GM12864 (cell line): ENCODE measurements at places on chromosomes 1 and 21.

DNA sequence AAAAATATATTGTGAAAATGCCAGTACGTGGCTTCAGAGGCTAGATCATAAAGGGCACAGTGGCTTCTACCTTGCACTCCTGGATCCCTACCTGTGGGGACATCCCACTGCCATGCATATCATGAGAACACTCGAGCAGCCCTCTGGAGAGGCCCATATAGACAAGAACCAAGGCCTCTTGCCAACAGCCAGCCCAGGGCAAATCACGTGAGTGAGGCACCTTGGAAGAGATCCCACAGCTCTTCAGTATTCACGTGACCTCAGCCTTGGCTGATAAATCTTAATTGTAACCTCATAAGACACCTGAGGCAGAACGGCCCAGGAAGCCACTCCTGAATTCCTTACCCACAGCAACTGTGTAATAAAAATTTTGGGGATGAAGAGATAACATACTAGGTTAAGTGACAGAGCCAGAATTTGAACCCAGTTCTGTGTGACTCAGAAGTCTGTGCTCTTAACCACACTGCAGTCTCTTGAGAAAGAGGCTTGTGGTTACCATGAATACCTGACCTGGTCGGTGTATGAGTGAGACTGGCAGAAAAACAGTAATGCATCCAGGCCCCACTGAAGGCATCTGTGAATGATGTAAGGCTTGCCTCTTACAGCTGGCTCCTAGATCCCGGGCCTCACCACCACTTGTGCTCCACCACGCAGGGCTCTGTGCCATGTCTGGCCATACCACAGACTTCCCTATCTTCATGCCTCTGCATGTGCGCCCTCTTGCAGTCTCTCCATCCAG, 6.9 kb upstream of the A3GALT2 start:
- DNase-seq = no peak

GRCh38 chr1:193060938-193061337, 1.5 kb downstream of the RO60 start:
- DNase-seq = no peak

DNA sequence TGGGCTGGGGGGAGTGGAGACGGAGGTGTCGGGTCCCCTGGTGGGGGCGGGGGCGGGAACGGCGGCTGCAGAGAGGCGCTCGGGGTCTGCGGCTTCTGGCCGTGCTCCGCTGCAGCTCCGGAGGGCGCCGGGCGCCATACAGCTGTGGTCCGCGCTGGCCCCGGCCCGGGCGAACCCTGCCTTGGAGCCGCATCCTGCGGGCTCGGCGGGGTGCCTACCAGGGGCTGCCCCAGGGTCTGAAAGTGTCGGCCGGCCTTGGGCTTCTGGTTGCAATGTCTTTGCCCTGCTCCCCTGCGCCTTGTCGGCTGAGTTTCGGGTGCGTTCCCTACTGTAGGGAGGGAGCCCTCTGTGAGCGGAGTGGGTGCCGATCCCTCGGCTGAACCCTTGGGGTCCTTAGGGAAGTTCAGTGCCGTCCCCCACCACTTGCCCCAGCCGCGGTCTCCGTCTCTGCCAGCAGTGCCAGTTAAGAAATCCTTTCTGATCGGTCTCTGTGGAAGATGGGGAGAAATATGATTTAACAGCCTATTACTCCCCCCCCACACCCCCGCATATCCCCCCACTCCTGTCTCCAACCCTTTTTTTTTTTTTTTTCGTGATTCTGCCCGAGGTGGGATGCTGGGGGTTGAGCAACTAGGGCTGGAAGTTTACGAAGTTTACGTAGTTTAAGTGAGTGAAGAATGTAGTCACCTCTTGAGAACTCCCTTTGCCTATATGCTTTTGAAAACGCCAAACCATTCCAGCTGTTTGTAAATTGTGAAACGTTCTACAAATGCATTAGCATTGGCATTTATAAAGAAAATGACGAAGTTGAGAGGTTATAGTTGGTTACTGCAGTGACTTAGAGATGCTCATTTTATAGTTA, 588 bp downstream of the NEXN start:
- DNase-seq = no peak

DNA sequence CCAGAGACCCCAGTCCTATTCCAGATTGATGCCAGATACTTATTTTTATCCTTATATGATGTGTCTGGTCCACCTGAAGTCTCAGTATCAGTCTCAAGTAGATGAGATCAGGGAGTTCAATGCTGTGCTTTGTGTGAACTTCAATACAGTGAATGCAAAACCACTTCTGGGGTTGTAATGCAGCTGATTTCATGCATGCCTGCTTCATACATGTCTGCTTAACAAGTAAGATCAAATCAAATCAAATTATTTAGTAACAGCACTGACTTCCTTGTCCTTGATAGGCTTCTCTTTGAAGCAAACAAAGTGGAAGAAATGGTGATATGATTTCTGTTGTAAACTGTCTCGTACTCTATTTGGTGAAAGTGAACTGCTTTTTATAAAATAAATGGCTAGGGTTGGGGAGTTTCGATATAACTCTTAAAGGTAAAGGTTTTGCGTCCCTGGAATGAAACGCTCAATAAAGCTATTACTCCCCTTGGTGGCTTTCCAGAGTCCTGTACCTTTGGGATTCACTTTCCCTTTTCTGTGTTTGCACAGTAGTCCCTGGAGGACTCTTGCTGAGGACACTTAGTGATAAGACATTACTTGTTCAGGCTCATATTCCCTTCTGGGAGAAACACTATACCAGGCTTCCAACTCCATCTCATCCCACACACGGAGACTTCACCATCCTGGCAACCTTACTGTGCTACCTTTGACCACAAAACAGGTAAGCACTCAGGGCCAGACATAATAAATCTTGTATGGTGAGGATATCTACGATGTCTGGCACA, 59.3 kb downstream of the FH start:
- no peak for DNase-seq
